ENCODE measurements at places on chromosomes 1 and 21. TPM values are rescaled to one million over a fixed set of nuclear protein-coding genes. Genes with fewer than 3 reads are reported as not detected.

Gene FCRL6
- total RNA-seq, result not detected

Gene PER3
- total RNA-seq, result 14.9 TPM

Gene IFI6
- total RNA-seq, result 75.3 TPM

Gene GSTM1
- not detected for total RNA-seq

Gene SUSD4
- total RNA-seq, result 0.29 TPM

Gene DPT
- 75.6 TPM for total RNA-seq

Gene WNT3A
- total RNA-seq, result not detected
